ENCODE measurements at places on chromosomes 6 and 20.

DNA sequence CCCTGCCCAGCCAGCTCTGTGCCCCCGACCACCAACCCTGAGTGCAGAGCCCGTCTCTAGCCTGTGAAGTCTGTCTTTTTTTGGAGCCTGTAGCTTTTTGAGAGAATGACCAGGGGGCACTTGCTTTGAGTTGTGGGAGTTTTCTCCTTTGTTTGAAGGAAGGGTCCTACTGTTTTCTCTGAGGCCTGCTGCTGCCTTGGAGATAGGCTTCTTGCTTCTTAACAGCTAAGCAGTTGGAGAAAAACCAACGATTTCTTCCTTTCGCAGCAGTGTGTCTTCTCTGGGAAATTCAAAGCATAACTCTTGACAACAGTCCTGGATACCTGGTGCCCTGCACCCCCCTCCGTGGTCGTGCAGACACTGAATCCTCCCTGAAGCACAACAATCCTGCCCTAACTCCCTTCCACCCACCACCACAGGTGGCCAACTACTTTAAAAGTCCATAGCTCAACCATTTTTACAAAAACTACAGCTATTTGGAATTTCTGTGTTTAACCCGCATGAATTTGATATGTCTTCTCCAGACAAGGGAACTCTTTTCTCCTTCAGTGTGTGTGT is 61.0 kb downstream of the FAM50B start:
- DNase-seq, result no peak

DNA sequence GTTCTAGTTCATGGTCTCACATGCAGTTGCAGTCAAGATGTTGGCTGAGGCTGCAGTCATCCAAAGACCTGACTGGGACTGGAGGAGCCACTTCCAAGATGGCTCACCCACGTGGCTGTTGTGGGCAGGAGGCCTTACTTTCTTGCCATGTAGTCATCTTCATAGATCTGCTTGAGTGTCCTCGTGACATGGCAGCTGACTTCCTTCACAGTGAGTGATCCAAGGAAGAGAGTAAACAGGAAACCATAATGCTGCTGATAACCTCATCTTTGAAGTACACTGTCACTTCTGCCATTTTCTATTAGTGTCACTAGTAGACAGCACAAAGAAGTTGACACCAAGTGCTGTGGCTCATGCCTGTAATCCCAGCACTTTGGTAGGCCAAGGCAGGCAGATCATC is 40.1 kb upstream of the AKIRIN2 start:
- DNase-seq, result no peak

- DNase-seq, result no peak
Observed at GRCh38 chr6:118344014-118344670, 204.0 kb upstream of the PLN start.

GRCh38 chr6:15326067-15326614 is 80.3 kb downstream of the JARID2 start:
- DNase-seq, result no peak

DNA sequence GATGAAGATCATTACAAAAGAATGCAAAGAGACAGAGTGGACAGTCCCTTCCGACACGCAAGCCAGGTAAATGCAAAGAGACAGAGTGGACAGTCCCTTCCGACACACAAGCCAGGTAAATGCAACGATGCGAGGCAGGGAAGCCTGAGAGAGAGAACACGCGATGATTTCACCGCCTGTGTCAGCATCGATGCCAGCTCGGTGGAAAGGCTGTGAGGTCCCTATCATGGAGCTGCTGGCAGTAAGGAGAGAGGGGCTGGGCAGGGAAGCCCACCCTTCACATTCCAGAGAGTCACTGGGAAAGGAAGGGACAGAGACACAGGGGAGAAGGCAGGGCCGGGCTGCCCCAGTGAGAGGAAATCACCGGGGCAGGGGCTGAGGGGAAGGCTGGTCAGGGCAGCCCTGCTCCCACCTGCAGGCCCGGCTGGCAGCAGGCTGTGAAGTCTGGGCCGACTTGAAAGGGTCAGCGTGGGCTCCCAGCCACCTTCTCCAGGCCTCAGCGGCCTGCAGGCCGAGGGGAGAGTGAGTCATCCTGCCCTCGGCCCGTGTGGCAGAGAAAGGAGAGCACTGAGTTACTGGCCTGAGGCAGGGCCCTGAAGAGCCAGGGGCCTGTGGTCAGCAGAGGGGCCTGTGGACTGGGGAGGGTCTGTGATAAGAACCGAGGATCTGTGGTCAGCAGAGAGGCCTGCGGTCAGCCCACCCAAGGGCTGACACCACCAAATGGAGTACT is 80.4 kb downstream of the DACT2 start:
- no peak for DNase-seq

All from NCI-H1105 treated with DMSO at 0.1 percent for 48 hours (cell line).